Activated CD8-positive, alpha-beta T cell treated with anti-CD3 and anti-CD28 coated beads for 36 hours (primary cell): ENCODE measurements at places on chromosomes 5 and 9.

- peak; percentile 30 for DNase-seq
Measured at GRCh38 chr9:33813712-33814641, 3.0 kb upstream of the UBE2R2 start.

GRCh38 chr5:110478895-110479294 is 247.6 kb downstream of the TMEM232 start:
- DNase-seq: no peak

- no peak for DNase-seq
Measured at GRCh38 chr9:121216271-121216805, 14.7 kb upstream of the RAB14 start.

- no peak for DNase-seq
Measured at GRCh38 chr9:107612136-107612535, 122.6 kb upstream of the KLF4 start.

- no peak for DNase-seq
Measured at GRCh38 chr5:67725604-67726003, 490.0 kb upstream of the PIK3R1 start.

DNA sequence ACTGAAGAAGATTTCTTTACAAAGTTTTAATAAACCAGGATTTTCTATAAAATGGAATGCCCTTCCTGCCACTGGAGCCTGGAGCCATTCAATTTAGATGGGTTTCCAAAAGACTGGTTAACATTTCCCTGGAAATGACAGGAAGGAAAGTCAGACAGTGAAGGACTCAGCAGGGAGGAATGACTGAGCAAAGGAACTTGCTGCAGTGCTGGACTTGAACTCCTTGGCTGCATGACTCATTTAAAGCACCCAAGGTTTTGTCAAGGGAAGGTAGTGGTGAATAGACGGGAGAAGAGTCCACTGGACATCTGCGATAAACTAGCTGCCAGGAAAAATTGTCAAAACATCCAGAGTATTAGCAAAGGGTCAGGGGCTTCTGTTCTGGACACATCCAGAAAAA is 163.8 kb upstream of the SLC28A3 start:
- DNase-seq: no peak

- no peak for DNase-seq
Measured at GRCh38 chr9:123064716-123065115, 31.2 kb downstream of the GPR21 start.

- no peak for DNase-seq
Measured at GRCh38 chr5:142736247-142736632, 33.9 kb upstream of the ARHGAP26 start.

DNA sequence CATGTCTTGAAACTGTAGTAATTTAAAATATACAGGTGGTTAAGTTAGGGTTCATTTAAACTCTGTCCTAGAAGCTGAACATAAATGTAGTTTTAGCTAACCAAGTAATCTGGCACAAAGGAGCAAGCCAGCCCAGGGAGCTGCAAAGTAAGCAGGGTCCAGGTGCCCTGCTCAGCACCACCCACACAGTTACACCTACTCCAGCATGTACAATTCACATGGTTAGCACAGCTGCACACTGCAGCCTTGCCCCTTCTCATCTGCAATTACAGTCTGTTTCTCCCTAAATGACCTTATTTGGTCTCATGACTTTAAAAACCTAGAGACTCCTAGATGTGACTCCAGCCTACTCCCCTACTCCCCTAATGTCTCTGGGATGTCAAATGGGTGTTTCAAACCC is 128.4 kb downstream of the EPB41L4A start:
- DNase-seq: no peak

DNA sequence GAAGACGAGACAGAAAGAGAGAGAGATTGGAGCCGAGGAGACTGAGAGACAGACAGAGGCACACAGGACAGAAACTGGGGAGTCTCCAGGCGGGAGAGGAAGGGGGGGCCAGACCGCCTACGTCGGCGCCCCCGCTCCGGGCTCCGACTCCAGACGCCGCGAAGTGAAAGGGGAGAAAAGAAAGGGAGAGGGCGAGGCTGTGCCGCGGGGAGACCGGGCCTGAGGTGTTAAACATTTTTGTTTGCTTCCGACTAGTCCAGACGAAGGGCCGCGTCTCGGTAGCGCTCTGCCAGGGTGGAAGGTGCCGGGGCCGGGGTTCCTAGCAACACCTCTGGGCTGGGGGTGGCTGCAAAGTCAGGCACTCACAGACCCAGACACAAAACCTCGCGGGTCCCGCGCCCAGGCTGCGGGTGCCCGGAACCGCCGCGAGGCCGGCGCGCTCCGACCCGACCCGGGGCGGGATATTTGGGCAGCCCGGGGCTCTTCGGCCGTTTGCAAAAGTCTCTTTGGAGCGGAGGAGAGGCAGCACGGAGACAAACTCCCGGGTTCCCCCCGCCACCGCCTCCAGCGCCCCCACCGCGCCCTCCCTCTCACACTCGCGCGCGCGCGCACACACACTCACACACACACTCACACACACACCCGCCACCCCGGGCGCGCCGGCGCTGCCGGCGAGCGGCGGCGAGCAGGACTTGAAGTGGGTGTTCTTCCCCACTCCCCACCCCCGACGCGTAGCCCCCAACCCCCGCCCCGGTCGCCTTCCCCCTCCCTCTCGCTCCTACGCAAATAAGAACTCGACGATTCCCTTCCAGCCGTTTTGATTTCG is 626 bp upstream of the FST start:
- DNase-seq: peak; percentile 46

DNA sequence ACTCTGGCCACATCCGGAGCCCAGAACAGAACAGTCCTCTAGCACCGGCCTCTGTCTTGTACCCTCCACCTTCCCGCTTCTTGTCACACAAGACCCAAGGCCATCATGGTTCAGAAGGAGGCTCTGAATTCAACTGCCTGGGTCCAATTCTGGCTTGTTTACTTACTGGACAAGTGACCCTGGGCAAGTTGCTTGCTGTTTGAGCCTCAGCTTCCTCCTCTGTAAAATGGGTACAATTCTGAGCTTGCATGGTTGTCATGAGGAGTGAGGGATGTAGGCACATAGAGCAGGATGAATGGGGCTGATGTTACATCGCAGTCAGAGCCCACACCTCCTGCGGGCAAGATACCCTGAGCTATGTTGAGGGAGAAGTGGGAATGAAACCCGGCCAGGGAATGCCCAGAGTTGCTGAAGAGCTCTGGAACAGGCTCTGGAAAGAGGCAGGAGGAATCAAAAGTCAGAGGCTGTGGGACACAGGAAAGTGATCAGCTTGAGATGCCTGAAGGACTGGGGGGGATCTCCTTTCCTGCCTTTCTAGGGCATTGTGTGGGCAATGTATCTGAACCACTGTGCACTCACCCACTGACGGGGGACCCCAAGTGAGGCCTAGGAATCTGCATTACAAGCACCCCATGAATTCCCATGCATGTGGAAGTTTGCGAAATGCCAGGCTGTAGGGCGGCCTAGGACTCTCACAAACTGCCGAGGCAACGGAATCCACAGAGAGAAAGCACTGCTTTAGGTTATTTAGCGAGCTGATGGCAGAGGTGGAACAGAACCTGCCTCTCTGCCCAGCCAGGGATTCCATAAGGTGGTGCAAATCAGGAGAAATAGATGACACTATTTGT is 29.4 kb upstream of the IL17B start:
- DNase-seq: no peak

DNA sequence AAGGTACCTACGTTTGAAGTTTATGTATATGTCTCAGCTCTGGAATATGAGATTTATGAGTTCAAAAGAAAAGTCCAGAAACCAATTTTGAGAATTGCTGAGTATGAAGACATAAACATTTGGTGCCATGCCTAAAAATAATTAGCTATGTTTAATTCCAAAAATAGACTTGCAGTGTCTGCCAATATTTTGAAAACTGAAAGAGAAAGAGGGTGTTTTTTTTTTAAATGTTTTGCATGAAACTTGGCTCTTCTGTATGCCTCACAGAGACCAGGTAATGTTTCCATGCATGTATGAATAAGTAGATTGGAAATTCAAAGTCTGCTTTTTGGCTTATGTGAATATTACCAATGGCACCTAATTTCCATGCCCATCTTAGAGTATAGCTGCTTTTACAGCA is 634.4 kb upstream of the C9orf72 start:
- DNase-seq: no peak

DNA sequence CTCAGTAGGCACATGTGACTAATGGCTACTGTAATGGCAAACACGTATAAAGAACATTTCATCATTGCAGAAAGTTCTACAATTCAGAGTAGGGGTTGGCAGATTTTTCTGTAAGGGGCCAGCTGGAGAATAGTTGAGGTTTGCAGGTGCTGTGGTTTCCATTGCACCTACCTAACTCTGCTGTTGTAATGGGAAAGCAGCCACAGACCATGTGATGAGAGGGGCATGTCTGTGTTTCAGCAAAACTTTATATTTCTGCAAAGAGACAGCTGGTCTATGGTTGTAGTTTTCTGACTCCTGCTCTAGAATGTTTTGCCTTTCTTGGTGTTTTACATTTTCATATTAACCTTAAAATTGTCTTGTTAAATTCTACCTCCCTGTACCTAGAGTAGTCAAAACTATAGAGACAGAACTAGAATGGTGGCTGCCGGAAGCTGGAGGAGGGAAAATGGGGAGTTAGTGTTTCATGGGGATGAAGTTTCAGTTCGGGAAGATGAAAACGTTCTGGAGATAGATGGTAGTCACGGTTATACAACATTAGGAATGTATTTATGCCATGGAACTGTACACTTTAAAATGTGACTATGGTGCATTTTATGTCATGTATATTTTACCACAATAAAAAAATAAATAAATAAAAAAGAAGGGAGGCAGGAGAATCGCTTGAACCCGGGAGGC is 44.3 kb downstream of the NUP214 start:
- no peak for DNase-seq

DNA sequence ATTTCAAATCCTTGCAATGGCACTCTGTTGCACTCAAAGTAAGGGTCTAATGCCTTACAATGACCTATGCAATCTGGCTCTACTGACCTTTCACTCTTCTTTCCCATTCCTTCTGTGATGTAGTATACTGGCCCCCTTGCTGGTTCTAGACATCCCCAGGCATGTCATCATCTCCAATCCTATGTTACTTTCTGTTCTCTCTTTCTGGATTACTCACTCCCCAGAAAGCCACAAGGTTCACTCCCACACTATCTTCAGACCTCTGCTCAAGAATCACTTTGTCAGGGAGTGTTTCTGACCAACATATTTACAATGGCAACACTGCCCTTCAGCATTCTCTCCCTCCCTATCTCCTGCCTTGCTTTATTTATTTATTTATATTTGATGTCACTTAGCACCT is 802.2 kb upstream of the WWC1 start:
- DNase-seq: no peak

DNA sequence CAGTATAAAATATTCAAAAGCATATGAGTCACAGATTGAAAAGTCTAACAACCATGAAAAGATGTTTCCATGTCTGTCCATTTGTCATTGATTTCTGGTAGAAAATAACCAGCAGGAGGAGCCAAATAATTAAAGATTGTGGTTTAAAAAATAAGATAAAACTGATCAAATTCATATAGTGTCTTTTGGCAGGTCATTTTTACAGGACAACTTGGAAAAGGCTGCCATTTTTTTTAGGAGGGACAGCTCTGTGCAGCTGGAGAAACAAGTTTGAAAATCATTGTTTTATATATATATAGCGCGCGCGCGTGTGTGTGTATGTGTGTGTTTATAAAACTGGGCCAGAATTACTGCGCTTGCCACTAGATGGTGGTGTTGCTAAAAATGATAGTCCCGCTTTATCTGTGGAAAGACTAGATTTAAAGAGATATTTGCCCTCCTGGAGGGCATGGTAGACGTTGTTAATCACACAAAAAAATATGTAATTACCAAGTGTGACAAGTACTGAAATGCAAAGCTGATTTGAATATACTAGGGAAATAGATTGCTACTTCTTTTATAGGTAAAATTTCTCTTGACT is 1.3 kb upstream of the TRMO start:
- DNase-seq: peak; percentile 93

GRCh38 chr5:97476852-97477534 is 293.9 kb upstream of the RIOK2 start:
- DNase-seq: no peak

DNA sequence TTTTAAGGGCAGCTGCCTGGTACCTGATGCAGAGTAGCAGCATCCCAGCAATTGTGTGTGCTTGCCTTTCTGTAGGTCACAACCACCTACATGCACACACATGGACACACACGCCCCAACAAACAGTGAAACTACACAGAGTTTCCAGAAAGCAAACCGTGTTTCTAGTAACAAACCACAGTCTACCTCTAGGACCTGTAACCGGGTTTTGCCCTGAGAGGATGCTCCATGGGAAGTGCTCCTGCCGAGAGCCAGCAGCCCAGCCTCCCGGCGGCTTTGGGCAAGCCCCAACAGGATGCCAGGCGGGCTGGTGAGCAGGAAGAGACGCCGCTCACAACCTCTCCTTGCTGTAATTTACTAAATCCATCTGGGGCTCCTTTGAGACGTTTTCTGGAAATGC is 4.1 kb upstream of the TCF7 start:
- peak; percentile 66 for DNase-seq

DNA sequence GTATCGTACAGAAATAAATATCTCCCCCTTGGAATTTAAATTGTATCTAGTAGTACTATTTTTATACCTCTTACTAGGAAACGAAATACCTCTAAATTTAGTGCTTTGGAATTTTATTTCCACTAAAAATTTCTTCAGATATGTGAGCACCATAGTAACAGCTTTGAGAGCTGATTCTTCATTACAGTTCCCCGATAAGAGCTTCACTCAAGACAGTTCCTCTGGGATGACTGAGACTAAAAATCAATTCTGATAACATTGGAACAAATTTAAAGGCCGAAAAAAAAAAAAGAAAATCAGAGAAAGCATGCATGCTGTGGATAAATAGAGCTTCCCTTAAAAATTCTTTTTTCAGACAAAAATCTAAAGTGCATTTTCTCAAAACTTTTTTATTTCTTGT is 68.5 kb upstream of the MEF2C start:
- no peak for DNase-seq

GRCh38 chr5:88544136-88544645 is 275.5 kb upstream of the TMEM161B start:
- DNase-seq: no peak

- DNase-seq: no peak
Measured at GRCh38 chr5:125257057-125257972, 510.9 kb upstream of the ZNF608 start.

DNA sequence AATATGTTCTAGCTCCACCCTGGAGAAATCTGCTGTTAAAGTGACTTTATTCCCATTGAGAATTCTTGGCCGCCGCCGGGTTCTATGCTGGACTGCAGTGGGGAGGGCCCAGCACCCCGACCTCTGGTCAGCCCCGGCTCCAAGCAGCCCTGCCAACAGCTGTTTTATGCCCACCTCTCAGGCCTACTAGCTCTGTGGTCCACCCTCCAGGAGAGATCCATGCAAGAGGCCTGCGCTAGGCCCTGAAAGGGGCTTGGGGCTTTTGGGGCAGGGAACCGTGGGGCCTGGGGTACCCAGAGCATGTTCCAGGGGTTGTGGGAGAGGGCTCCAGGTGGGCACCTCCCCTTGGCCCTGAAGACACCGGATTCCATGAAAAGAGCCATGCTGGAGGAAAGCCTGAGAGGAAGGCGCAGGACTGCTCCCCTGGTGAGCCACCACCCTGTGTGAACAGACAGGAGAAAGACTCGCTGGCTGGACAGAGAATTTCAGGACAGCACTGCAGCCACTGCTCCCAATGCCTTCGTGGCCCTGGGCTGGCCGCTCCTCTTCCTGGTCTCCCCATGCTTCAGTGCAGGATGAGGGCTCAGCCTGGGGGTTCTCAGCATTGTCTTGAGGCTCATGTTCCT is 44.6 kb upstream of the RUFY1 start:
- no peak for DNase-seq
